ENCODE measurements at places on chromosomes 4 and X.

GRCh38 chr4:78781924-78782323 lies 5.8 kb downstream of the BMP2K start:
- DNase-seq = no peak

DNA sequence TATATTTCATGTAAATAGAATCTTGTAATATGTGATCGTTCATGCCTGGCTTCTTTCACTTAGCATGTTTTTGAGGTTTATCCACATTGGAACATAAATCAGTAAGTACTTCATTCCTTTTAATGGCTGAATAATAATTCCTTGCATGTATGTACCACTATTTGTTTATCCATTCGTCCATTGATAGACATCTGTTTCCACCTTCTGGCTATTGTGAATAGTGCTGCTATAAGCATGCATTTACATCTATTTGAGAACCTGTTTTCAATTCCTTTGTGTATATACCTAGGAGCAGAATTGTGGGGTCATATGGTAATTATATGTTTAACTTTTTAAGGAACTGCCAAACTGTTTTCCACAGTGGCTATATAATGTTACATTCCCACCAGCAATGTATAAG lies 356.7 kb upstream of the DIPK2B start:
- peak; percentile 8 for DNase-seq

GRCh38 chr4:57190601-57191481 lies 80.7 kb upstream of the IGFBP7 start:
- DNase-seq = no peak

DNA sequence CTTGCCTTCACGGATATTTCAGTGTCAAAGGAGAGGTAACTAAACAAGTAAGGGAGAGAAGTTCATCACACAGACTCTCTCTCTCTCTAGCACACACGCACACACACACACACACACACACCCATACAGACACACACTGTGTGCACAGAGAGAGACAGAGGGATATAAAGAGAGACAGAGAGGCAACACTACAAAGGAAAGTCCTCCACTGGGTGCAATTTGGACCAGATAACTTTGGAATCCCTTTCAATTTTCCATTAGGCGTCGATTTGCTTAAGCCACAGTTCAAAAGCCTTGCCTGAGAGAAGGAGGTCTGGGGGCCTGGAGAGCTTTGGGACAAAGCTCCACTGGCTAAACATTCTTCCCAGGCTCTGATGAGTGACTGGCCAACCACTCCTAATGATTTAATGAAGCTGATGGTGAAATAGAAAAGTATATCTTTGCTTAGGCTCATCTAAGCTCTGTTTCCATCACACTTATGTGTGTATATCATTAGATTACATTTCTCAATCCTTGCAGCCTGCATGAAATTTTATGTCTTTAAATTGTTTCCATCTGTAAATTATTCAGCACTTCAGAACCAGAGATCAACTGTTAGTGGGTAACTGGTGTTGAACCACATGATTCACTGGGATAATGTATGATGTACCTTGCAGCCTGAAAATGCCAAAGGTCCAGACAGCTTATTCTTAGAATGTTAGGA lies 180.8 kb downstream of the MAGEB17 start:
- DNase-seq = no peak

DNA sequence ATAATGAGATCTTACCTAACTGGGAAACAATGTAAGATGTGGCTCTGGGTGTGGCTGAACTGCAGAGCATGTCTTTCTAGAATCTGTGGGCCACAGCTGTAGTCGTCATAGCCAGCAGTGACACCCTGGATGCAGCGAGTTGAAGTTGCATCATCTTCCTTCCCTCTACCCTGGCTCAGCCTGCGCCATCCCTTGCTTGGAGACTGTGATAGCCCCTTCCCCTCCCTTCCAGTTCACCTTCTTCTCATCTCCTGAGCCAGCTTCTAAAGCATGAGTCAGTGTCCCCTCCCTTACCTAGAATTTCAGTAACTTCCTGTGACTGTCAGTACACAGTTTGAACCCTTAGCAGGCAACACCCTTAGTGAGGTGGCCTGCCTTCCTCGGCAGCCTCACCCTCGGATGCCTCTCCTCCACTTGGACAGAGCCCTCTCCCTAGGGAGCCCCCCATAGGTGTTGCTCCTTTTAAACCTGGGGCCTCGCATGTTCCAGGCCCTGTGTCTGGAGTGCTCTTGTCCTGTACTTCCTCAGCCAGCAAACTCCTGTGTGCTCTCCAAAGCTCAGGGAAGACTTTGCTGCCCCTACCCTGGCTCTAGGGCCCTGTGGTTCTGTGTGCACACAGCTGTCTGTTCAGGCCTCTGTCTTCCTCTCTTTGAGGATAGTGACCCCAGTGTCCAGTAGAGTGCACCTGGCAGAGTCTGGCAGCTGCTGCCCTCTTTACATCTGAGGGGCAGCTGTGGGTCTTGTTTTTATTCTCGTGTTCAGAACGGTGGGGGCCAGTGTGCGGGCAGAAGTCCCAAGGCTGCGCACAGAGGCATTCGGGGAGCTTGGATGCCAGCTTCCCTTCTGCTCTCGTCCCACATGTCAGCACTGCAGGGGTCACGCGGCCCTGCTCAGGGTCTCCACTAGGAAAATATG lies 43.7 kb upstream of the TADA2B start:
- DNase-seq = no peak

- no peak for DNase-seq
These were observed 252.0 kb downstream of the LDB2 start for GRCh38 chr4:16646459-16646858.

- DNase-seq = no peak
These were observed 68.0 kb downstream of the TMA16 start for GRCh38 chr4:163562496-163562895.
